ENCODE measurements at places on chromosomes 16 and 17.

GRCh38 chr16:14641206-14641605 is 8.5 kb downstream of the BFAR start:
- no peak for DNase-seq

DNA sequence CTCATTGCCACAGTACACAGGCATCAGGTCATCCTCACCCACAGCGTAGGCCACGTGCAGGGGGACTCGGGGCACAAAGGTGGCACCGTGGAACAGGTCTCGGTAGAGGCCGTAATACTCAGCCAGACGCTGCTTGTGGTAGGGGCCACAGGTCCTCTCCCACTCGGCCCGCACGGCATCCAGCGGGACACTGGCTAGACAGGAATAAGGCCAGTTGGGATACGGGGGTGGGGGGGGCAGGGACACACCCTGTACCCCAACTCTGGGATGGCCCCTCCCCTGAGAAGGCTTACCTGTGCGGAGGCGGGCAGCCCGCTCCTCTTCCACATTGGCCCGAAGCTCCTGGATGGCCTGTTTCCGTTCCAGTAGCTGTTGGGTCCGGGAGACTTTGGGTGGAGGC is 3.0 kb downstream of the MRPL38 start:
- no peak for DNase-seq

GRCh38 chr17:68542698-68543463 is 30.7 kb downstream of the PRKAR1A start:
- DNase-seq = no peak

- DNase-seq = peak; percentile 84
Measured at GRCh38 chr16:3022208-3022683, 1.5 kb downstream of the HCFC1R1 start.

DNA sequence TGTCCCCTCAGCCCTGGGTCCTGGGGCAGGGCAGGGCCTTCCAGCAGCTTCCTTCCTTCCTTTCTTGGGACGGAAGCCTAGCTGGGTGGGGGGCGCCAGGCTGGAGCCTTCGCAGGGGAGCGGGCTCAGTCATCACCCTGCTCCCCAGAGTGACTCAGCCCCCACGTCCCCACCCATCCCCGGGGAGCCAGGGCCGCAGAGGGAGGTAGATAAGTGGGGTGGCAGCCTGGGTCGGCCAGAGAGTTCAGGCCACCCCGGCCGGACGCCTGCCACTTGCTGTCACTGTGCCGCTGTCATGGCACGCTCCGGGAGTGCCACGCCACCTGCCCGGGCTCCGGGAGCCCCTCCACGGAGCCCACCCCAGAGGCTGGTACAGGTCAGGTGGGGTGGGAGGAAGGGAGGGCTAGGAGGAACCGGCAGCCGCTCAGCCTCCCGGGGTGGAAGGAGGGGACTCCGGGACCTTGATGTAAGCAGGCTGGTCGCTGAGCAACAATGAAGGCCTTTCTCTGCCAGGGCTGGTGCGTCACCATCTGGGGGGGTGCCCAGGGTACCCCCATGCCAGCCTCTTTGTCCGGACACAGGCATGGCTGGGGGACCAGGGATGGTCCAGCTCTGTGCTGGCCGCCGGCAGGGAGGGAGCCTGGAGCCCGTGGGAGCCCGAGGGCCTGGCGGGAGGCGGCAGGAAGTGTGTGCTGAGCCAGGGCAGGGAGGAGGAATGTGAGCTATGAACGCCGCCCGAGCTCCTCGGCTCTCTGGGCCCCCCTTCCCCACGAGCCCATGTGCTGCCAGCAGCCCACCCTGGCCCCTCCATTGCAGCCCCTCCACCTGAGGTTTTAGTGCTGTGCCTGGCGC is 6.6 kb downstream of the NHERF2 start:
- no peak for DNase-seq

- no peak for DNase-seq
Measured at GRCh38 chr17:56973520-56973919, 4.4 kb upstream of the SCPEP1 start.

GRCh38 chr17:79706931-79707850 is 23.6 kb upstream of the ENPP7 start:
- DNase-seq = no peak

DNA sequence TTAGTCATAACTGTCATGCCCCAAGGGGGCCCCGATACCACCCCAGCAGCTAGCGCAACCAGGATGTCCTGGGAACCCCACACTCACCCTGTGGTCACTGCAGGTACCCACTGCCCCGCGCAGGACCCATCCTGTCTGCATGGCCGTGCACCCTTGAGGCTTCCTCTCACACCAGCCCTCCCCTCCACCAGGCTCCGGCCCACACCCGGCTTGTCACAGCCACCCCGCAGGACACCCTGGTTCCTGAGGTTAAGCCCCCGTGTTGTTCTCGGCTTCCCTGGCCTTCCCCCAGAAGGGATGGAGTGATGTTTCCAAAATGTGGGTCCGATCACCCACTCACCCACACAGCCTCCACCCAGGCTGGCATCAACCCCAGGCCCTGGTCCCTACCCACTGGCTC is 7.5 kb downstream of the DNASE1L2 start:
- DNase-seq = no peak

GRCh38 chr16:9425236-9425635 is 333.8 kb downstream of the HAPSTR1 start:
- no peak for DNase-seq

- no peak for DNase-seq
Measured at GRCh38 chr17:73311428-73311780, 397 bp downstream of the CDC42EP4 start.

DNA sequence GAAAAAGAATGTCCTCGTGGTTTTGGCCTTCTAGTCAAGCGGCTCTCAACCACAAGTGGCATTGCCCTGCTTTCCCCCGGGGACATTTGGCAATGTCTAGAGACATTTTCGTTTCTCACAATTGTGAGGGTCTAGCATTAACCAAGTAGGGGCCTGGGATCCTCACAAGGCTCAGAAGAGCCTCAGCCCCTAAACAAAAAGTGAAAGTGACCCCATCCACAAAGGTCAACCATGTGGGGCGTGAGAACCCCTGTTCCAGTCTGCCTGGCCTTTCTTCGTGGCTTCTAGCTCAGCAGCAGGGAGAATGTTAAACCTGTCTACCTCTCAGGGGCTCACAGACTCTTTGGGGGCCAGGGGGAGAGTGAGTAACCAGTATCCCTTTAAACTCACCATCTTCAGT is 4.8 kb upstream of the RPL38 start:
- no peak for DNase-seq

DNA sequence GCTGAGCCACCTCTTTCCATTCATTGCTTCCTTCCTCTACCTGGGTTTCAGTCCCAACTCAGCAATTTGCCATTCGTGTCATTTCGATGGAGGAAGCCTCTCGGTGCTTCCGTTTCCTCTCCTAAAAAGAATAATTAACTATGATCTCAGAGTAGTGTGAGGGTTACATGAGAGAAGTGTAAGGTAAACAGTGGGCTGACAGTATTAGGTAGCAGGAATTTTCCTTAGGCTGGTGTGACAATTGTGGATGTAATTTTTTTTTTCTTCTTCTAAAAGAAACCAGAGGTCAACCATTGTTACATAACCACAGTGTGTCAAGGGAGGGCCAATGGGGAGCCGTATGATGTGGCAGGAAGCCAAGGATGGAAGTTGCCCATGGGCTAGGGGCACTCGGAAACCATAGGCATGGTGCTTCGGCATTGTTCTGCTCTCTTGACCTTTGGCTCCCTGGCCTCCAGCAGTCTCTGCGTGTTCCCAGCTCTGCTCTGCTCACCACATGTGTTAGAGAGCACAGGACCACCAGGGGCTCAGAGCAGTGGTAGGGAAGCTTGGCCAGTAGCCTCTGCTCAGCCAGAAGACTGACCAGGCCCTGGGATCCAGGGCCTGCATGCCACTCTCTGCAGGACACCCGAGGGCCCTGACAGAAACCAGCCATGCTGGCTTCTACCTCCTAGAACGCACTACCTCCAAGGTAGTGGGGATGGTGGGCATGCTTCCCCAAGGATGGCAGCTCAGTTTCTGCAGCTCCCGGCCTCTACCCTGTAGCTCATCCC is 2.0 kb upstream of the TOP2A start:
- no peak for DNase-seq

GRCh38 chr17:9090641-9091096 is 69.4 kb downstream of the NTN1 start:
- DNase-seq = no peak

- DNase-seq = no peak
Measured at GRCh38 chr16:82135844-82136243, 34.2 kb downstream of the MPHOSPH6 start.

- DNase-seq = no peak
Measured at GRCh38 chr17:82560802-82561428, 41.4 kb downstream of the FOXK2 start.

- no peak for DNase-seq
Measured at GRCh38 chr16:85210423-85211169, 98.3 kb upstream of the CIBAR2 start.

GRCh38 chr17:78176548-78177025 is 8.2 kb downstream of the SYNGR2 start:
- peak; percentile 56 for DNase-seq

DNA sequence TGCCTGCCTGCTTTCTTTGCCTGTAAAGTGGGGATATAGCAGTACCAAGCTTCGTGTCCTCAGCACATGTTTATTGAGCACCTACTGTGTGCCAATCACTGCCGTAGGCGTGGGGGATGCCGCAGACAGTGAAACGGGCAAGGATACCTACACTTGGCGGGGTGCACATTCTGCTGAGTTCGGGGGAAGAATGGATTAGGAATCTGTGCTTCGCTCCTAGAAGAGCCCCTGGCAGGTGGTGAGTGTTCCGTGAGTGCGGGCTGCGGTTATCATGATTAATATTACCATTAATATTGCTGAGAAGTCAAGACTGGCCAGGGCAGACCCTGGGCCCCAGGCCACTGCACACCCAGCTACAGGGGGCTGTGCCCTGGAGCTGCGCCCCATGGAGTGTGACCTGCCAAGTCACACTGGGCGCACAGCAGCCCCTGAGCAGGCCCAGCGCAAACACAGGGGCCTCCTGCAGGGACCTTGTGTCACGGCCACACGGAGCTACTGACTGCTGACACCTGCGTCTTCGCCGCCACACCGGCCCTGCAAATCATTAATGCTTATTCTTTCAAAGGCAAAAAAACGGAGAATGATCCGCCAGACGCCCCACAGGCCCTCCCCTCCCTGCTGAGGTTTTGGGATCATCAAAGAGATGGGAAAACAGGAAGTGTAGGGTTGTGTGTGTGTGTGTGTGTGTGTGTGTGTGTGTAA is 213.4 kb upstream of the GSE1 start:
- DNase-seq = no peak

DNA sequence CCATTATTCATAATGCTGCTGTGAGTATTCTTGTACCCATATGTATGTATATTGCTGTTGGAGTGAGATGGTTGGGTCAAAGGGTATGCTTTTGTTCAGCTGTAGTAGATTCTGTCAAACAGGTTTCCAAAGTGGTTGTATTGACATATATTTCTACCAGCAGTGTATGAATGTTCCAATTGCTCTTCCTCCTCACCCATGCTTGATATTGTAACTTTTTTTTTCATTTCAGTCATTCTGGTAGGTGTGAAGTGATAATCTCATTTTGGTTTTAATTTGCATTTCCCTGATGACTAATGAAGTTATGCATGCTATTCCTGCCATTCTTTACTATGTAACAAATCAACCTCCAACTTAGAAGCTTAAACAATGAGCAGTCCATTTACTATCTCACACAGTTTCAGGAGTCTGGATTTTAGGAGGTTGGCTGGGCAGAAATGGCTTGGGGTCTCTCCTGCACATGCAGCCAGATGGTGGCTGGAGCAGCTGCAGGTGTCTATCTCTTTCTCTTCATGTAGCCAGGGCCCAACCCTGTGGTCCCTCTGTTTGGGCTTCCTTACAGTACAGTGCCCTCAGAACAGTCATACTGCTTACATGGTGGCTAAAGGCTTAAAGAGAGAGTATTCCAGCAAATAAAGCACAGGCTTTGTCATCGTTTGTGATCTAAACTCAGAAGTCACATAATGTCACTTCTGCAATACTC is 21.2 kb downstream of the ERAL1 start:
- no peak for DNase-seq

DNA sequence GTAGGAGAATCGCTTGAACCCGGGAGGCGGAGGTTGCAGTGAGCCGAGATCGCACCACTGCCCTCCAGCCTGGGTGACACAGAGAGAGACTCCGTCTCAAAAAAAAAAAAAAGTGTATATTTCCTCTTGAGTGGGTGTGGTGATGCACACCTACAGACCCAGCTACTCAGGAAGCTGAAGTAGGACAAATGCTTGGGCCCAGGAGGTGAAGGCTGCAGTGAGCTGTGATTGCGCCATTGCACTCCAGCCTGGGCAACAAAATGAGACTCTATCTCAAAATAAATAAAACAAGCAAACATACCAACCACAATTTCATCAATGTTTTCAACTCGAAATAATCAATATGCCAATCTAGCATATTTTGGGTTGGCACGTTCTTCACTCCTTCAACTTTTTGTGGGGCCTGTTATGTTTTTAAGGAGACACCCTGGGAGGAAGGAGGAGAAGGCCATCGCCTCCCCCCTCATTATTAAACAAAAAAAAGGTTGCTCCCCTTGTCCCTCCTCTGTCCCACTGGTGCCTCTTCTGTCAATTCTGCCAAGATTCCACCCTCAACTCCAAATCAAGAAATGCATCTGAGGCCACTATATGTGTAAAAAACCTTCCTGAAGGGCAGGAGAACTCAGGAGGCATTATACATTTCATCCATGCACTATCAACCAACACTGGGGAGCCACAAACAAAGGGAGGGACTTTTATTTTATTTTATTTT is 52.4 kb upstream of the ATF7IP2 start:
- no peak for DNase-seq

- DNase-seq = no peak
Measured at GRCh38 chr16:67120025-67120424, 10.3 kb downstream of the PHAF1 start.

DNA sequence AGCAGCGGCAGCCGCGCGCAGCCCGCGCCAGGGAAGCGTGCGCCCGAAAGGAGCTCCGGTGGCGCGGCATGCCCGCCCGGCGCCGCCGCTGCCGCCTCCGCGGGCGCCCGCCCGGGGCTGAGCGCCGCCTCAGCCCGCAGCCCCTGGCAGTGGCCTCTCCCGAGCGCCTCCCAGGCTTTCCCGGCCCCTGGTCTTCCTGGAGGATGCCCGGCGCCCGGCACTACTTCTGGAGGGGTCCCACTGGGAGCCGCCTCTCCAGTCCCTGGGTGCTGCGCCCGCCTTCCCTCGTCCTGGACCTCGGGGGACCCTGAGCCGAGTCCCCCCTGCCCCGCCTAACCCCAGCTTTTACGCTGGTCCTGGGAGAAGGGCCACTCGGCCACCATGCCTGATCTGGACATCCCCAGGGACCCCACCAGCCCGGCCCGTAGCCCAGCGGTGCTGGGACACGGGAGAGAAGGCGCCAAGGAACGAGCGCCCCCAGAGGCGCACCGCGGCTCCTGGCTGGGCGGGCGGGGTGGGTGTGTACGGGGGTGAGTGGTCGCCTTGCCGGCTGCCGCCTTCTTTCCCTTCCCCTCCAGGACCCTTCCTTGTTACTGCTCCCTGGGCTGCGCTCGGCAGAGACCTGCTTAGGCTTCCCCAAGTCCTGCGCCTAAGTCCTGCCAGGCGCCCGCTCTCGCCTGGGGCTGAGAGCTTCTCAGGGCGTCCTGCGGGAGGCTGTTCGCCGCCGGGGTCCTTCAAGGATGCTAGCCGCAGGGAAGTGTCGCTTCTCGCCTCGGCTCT is 704 bp downstream of the ASIC2 start:
- DNase-seq = no peak

GRCh38 chr16:89197033-89197632 is 3.2 kb downstream of the SLC22A31 start:
- no peak for DNase-seq

- no peak for DNase-seq
Measured at GRCh38 chr17:19785854-19786253, 37.8 kb upstream of the ALDH3A1 start.

All from activated CD8-positive, alpha-beta memory T cell treated with anti-CD3 and anti-CD28 coated beads for 4 hours (primary cell).